ENCODE measurements at places on chromosomes 3 and 15.
A peak's percentile ranks its signal among the peaks of the same experiment; 100 is the strongest.

GRCh38 chr3:72123908-72124441 lies 339.0 kb upstream of the PROK2 start:
- no peak for DNase-seq

- no peak for DNase-seq
Measured at GRCh38 chr3:61008153-61008997, 242.9 kb downstream of the FHIT start.

DNA sequence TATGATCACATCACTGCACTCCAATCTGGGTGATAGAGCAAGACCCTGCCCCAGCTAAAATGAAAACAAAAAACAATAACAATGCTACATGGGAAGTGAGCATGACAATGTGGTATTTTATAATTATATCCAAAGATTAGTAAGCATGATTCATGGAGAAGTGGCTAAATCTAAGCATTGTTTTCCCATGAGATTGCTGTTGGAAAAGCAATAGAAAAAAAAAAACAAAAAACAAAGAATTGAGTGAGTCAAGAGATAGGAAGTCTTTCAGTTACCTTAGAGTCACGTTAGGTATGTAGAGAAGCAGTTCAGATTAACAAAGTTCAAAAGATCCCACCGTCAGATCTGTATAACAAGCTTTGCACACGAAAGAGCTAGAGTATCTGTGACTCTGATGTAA lies 210.3 kb upstream of the CNTN6 start:
- DNase-seq, result no peak

GRCh38 chr3:149554826-149555225 lies 80.3 kb downstream of the TM4SF4 start:
- no peak for DNase-seq

DNA sequence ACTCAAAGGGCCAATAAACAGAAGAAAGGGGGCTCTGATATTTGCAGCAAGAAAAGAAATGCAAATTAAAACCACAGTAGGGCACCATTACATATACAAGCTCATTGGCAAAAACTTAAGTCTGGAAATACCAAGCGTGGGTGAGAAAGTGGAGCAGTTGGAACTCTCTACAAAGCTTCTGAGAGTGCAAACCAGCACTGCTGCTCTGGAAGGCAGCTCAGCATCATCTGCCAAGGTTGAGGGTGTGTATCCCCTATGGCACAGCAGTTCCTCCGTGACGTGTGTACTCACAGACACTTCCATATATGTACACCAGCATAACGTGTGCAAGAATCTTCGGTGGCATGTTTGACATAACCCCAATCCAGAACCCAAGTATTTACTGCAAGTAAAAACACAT lies 271.0 kb upstream of the ATP10A start:
- DNase-seq, result no peak

- DNase-seq, result peak; percentile 61
Measured at GRCh38 chr3:54538346-54538745, 389.5 kb downstream of the LRTM1 start.

- DNase-seq, result no peak
Measured at GRCh38 chr3:66066963-66067617, 28.4 kb upstream of the MAGI1 start.

- DNase-seq, result peak; percentile 5
Measured at GRCh38 chr3:119085070-119085439, 50.4 kb upstream of the IGSF11 start.

DNA sequence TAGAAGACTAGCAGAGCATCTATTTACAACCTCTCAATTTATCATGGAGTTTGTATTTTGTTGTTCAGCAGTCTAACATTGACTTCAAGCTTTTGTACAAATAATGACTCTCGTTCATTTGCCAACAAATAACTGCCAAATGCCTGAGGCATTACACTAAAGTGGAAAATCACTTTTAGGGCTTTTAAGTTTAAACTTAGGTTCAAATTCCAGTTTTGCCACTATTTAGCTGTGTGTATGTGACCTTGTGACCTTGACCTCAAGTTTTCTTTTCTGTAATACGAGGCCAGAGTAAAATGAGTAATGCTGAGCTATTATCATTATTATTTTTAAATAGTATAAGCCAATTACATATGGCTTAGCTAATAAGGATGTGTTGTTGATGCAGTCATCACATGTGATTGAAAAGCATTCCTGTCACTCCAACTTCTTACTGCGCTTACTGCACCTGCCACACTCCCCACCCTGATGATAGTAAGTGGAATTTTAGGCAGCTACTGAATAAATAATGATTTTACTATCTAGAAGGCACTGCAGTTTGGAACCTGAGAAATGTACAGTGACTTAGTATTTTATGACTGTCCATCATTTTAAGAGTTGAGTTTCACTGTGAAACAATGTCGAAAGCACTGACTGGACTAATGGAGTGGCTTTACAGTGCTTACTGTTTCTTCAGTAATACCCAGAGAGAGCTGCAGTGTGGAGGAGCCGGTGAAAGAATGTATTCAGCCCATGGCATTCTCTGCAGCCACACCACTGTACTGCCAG lies 16.3 kb downstream of the ARL8B start:
- DNase-seq, result no peak

Measured in iPS DF 19.7 (cell line).